Kidney (tissue), 22 donors: ENCODE measurements at places on chromosomes 2 and 18.

DNA sequence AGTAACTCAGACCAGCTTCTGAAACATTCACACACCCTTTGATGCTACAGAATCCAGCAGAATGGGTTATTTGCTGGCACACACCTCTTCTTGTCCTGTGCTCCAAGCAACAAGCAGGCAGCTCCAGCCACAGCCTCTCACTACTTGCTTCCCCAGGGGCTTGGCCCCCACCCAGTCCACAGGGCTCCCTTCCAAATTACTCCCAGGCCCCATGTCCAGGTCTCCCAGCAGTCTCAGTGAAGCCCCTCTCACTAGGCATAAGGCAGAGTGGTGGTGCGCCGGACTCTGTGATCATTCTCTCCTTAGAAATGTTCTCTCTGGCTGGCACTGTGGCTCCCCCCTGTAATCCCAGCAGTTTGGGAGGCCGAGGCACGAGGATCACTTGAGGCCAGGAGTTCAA lies 25.9 kb downstream of the ITM2C start:
- DNase-seq, result peak; percentile 51

GRCh38 chr18:48801728-48802542 lies 148.8 kb downstream of the SMAD7 start:
- no peak for DNase-seq

- DNase-seq, result no peak
Measured at GRCh38 chr2:174717273-174717672, 47.0 kb downstream of the CHRNA1 start.

GRCh38 chr2:22221006-22221405 lies 1097.2 kb downstream of the TDRD15 start:
- no peak for DNase-seq

DNA sequence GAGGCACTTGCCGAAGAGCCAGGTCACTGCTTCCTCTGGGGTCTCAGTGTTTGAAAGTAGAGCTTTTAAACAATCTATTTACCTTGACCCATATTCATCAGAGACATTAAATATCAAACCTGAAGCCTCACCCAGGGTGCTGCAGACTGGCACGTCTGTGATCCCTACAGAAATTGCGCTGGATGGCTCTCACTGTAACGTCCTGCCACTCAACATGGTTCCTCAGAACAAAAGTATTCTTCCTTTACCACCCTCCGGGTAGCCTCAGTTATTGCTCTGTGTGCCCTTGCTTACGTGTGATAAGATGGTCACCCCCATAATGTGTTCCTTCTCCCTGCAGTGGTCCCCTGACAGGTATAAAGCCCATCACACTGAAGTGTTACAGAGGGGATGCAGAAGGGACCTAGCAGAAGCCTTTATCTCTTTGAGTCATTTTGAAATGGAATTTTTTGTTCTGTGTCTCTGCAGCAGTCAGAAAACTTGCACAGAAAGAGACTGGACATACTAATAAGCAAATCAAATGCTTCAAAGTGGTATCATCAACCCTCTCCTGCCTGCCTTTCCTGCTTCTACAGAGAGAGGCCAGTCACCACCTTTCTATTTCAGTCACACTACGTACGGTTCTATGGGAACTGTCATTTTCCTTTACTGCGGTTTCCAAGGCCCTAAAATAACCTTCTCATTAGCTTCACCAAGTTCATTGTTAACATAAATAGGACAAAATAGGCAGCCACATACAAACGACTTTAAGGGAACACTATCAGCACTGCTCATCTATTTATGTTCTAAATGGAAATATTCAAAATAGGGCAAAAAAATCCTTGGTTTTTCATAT lies 86.8 kb downstream of the METTL8 start:
- DNase-seq, result no peak

DNA sequence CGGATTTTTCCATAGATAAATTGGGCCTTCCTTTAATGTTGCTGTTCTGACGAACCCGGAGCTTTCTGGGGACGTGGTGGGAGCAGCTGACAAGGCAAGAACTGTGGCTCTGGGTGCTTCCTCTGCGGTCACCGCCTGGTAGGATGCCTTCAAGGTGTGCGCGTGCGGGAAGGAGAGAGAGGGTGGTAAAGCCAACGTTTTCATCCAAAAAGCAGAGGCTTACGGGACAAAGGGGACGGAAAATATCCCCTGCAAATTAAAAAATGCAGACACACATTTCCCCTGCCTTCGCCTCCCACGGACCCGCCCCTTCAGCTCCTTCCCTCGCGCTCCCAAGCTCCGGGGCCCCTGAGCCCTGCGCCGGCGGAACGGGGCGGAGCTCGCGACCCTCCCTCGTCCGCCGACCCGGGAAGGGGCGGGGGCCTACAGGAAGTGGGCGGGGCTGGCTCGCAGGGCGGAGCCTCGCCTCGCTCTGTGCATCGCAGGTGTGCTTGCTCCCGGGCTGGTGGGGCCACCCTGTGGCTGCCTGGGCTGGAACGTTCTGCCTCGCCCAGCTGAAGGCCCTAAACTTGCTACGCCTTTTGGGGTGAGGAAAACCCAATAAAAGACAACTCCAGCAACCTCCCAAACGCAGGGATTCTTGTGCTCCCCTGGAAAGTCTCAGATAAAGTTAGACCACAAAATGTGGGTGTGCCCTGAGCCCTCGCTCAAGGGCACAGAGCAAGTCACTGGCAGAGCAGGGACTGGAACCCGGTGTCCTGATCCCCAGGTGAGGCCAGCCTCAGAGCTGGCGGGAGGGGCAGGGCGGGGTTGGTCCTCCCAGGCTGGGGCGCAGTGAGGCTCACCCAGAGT lies 25.4 kb upstream of the SLC66A3 start:
- peak; percentile 95 for DNase-seq

- peak; percentile 8 for DNase-seq
Measured at GRCh38 chr2:129777146-129777545, 202.3 kb upstream of the RAB6C start.

DNA sequence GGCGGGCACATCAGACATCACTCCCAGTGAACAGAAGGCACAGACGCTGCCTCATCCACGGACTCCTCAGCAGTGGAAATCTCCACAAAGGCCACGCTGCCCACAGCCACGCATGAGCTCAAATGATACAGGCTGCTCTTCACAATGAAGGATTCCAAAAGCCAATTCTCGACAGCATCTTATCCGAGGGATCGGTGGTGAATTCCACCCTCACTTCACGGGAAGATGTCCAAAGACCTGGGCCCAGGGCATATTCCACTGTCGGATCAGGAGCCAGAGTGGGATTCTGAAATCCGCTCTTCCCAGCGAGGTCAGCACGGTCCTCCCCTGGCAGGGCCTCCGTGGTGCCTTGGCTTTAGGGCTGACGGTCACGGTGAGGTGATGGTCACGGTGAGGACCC lies 55.8 kb downstream of the EIPR1 start:
- no peak for DNase-seq

DNA sequence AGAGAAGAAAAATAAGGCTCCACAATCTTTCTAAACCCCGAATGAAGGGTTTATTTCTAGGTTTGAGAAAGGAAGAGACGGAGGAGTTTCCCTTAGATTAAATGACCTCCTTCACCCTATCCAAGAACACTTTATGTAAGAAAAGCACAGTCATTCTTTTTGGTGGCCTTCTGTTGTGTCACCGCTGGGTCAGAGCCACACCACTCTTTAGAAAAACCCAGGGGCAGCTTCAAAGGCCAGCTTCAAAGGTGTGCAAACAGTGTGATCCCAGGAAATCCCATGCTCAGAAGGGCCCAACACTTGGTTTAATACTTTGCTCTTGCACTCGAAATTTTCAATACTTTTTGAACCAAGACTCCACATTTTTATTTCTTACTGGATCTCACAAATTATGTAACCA lies 7.1 kb downstream of the ST8SIA3 start:
- DNase-seq, result no peak

GRCh38 chr2:85278361-85278760 lies 49.4 kb downstream of the TGOLN2 start:
- peak; percentile 63 for DNase-seq

- DNase-seq, result no peak
Measured at GRCh38 chr2:241720560-241720959, 13.9 kb upstream of the D2HGDH start.

DNA sequence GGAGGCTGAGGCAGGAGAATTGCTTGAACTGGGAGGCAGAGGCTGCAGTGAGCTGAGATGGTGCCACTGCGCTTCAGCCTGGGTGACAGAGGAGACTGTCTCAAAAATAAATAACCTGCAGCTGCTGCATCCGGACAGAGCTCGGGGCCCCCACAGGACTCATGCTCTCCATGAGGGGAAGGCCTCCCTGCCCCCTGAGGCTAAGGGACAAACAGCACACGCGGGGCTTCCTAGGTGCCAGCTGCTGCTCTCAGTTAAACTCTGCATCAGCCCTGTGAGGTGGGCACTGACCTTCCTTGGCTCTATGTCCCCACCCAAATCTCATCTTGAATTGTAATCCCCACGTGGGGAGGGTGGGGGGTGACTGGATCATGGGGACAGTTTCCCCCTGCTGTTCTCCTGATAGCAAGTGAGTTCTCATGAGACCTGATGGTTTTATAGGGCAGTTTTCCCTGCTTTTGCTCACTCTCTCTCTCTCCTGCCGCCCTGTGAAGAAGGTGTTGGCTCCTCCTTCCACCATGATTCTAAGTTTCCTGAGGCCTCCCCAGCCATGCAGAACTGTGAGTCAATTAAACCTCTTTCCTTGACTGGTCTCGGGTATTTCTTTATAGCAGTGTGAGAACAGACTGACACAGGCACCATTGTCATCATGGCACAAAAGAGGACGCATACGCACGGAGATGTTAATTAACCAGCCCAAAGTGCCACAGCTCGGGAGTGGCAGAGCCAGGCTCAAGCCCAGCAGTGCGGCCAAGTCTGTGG lies 49.9 kb upstream of the TAF1B start:
- DNase-seq, result no peak

DNA sequence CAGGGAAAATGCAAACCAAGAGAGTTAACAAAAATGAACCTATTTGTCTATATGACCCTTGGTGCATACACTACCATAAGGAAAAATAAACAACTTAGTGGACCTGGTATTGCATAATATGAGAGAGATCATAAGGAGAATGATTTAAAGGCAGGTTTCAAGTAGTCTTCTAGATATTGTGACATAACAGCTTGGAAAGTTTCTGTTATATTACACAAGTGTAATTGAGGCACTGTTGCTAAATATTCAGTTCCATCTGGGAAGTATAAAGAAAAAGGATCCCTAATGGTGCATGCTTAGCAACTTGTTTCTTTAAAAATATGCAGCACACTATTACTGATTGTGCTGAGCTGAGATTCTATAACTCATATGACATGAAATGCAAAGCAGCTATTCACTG lies 252.2 kb upstream of the SPHKAP start:
- no peak for DNase-seq

GRCh38 chr2:32523686-32524085 lies 104.2 kb upstream of the TTC27 start:
- DNase-seq, result no peak

- DNase-seq, result no peak
Measured at GRCh38 chr2:131023758-131024157, 69.5 kb downstream of the FAM168B start.

- no peak for DNase-seq
Measured at GRCh38 chr2:121010998-121011397, 274.0 kb downstream of the TFCP2L1 start.

DNA sequence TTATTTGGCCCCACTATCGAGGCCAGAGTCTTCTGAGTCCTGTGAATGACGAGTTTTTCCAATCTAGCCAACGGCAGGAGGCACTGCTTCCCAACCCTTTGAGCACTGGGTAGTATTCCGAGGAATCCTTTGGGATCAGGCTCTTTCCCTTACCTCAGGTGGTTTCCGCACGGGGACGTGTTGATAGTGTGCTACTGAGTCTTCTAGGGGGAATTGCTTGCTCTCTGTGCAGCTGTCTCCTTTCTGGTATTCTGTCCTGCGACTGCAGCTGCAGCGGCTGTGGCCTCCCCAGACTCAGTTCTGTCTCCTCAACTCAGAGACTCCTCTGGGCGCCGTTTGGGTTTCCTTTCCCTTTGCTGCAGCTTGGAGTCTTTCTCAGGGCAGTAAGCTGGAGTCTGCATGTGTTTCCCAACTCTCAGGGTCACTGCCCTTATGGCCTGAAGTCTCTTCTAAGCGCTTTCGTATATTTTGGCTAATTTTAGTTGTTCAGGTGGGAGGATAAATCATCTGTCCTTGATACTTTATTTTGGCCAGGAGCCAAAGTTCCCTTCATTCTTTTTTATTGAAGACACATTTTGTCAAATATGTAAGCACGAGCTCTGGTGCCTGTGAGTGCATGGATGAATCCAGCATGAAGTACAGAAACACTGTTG lies 118.4 kb downstream of the MAP4K4 start:
- DNase-seq, result no peak

DNA sequence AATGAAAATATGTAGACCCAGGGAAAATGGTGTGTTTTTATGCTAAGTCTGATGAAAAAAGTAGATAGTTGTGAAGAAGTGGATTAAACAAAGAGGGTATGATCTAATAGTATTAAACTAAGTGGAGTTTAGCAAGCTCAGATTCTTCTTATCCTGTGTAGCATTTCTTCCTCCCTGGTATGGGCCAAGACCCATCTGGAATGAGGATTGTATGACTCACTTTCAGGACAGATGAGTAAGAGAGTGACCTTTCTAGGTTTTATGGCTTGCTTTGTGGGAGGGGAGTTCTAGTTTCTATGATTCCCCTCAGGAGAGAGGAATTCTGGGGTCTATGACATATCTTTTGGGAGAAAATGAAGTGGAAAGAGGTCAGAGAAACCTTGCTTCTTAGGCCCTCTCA lies 550.1 kb downstream of the SPAG16 start:
- no peak for DNase-seq

- no peak for DNase-seq
Measured at GRCh38 chr2:70019096-70019495, 57.7 kb upstream of the ASPRV1 start.
